Endothelial cell (in vitro differentiated cells): ENCODE measurements at places on chromosomes 12 and 14. TPM values are rescaled to one million over a fixed set of nuclear protein-coding genes. Genes with fewer than 3 reads are reported as not detected.

GRCh38 chr12:124713041-124713435 lies 145.6 kb upstream of the NCOR2 start:
- H3K27ac ChIP-seq: peak overlapping the region; percentile 41
- no peak overlapping the region for H3K4me3 ChIP-seq
- peaks cover 15% of the 10 kb centered on the region for H3K4me1 ChIP-seq
- DNase-seq: no peak

Gene GDF11
- 9.3 TPM for total RNA-seq

DNA sequence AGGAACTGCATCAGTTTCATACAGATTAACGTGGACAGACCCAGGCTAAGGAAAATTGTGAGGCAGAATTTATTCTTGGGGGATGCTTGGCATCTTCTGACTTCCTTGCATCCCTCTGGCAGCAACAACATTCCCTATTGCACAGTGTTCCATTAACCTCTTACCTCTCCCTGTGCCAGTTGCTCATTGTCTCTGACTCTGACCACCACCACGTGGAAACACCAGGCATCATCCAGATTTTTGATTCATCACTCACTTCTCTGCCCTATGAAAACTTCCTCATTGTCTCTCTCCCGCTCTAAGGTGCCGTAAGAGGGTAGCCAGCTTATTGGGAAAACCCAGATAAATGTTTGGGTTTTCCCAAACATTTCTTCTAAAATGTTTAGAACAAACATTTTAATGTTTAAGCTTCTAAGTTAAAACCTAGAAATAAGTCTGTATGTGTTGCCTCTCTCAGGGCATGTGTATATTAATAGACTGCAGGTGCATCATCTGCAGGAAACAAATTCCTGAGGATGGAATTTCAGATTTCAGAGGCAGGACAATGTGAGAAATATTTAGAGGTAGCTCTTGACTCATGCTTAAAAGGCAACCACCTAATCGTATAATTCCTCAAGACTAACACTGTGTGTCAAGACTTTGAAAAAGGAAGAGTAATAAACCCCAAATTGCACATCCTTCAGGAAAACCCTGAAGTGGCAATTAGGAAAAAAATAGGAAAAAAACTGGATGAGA lies 64.5 kb upstream of the SLC35F4 start:
- no peaks in the 10 kb centered on the region for H3K36me3 ChIP-seq
- H3K4me3 ChIP-seq: no peak overlapping the region
- no peak for DNase-seq

- DNase-seq: no peak
- H3K27ac ChIP-seq: no peak overlapping the region
- no peaks in the 10 kb centered on the region for H3K36me3 ChIP-seq
- H3K4me3 ChIP-seq: no peak overlapping the region
- H3K27me3 ChIP-seq: no peaks in the 10 kb centered on the region
- H3K4me1 ChIP-seq: peaks cover 41% of the 10 kb centered on the region
Observed at GRCh38 chr14:30569903-30570226, 10.9 kb downstream of the G2E3 start.

- no peak for DNase-seq
- H3K27me3 ChIP-seq: peaks cover 2% of the 10 kb centered on the region
- H3K4me3 ChIP-seq: no peak overlapping the region
- peaks cover 4% of the 10 kb centered on the region for H3K36me3 ChIP-seq
- H3K27ac ChIP-seq: no peak overlapping the region
Observed at GRCh38 chr12:121968876-121969275, 50.5 kb downstream of the CFAP251 start.

- no peaks in the 10 kb centered on the region for H3K36me3 ChIP-seq
- H3K27ac ChIP-seq: no peak overlapping the region
- DNase-seq: no peak
- H3K4me3 ChIP-seq: no peak overlapping the region
- H3K27me3 ChIP-seq: no peaks in the 10 kb centered on the region
Observed at GRCh38 chr14:42626986-42627385, 1020.3 kb downstream of the LRFN5 start.

DNA sequence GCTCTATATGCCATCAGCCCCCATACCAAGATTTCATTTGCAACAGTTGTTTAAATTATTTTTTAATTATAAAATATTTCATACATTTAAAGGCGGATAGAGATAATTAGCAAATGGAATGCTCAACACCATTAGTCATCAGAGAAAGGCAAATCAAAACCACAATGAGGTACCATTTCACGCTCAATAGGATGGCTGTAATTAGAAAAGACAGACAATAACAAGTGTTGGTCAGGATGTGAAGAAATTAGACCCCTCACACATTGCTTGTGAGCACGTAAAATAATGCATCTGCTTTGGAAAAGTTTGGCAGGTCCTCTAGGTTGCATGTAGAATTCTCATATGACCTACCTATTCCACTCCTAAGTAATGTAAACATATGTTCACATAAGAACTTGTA lies 35.3 kb upstream of the EPS8 start:
- DNase-seq: no peak
- H3K4me3 ChIP-seq: no peak overlapping the region
- H3K27ac ChIP-seq: no peak overlapping the region
- peaks cover under 1% of the 10 kb centered on the region for H3K27me3 ChIP-seq
- H3K36me3 ChIP-seq: no peaks in the 10 kb centered on the region

Gene ADGRD1
- 1.7 TPM for total RNA-seq

DNA sequence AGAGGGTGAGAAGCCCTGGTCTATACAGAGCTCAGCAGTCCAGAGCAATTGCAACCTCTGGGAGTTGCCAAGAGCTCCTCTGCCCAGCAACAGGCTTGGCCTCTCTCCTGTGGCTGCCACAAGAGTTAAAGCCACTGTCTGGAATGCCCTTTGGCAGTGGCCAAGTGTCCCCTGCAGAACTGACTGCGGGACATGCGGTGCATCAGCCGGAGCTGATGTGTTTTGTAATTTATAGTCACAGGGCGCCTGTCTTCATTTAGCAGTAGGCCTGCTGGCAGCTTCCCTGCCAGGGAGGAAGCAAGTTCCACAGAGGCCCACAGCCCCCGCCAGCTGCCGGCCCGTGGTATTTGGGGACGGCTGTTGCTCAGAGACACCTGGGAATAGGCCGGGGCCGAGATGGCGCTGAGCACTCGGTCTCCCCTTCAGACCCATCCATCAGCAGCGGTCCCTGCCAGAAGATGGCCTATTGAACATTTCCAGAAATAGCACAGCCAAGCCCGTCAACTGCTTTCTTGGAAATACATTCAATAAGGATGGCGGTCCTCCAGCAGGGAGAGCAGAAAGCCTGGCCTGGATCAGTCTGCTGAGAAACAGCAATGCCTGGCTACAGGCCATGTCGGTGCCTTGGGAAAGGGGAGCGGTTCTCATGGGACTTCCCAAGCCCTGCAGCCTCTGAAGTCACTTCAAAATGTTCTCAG lies 217.4 kb downstream of the CRADD start:
- H3K27ac ChIP-seq: no peak overlapping the region
- no peaks in the 10 kb centered on the region for H3K36me3 ChIP-seq
- peaks cover 46% of the 10 kb centered on the region for H3K4me1 ChIP-seq
- H3K27me3 ChIP-seq: peaks cover 4% of the 10 kb centered on the region
- no peak for DNase-seq

DNA sequence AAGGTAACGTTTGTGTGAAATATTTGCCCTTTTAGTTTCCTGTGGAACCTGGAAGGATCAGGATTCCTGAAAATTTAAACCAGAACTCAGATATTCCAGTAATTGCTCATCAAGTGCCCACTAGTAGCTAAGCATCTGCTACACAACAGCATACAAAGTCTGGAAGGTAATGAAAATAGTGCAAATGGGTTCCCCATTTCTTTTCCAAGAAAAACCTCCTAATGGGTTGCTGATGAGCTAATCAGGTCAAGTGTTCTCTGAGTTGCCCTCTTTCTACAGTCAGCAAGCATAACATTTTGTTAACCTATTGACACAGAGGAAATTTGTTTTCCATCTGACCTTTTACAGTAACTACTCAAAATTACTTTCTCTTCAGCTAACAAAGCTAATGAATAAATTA lies 83.6 kb upstream of the PMCH start:
- no peak overlapping the region for H3K27ac ChIP-seq
- no peaks in the 10 kb centered on the region for H3K4me1 ChIP-seq
- no peaks in the 10 kb centered on the region for H3K27me3 ChIP-seq
- no peaks in the 10 kb centered on the region for H3K36me3 ChIP-seq

DNA sequence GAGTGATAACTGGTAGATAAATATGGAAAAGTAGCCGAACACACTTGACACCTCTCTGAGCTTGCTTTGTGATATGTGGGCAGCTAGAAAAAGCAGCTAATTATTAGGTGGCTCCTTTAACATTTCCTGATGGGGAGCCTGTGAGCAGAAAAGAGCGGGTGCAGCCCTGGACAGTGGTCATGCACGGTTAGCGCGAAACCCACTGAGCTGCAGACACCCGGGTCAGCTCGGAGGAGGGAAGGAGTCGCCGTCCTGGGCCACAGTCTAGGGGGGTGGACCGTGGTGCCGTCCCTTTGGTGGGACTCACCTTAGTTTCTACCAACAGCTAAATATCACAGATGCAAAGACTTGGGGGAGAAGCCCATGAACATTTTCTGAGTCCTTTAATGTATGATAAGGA lies 6.6 kb downstream of the COA8 start:
- peaks cover 18% of the 10 kb centered on the region for H3K4me1 ChIP-seq
- H3K27me3 ChIP-seq: peaks cover 3% of the 10 kb centered on the region
- peak overlapping the region; percentile 45 for H3K4me3 ChIP-seq
- H3K27ac ChIP-seq: no peak overlapping the region
- H3K36me3 ChIP-seq: peaks cover 9% of the 10 kb centered on the region
- DNase-seq: no peak

DNA sequence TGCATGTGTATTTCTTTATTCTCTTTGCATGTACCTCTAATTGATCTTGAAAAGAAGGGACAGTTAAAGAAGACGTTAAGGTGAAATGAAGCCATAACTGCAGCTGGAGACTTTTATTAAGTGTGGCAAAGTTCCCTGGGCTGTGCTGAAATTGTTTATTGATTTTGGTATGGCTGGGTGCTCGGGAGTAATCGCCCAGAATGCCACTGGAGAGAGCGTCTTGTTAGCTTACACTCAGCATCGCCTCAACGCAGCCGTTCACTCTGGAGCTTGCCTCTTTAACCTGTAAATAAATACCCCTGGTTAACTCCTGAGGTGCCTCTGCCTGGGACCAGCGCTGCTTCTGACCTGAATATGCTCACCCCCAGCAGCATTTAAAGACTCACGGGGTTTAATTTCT lies 98.6 kb downstream of the GPATCH2L start:
- H3K4me1 ChIP-seq: peaks cover 3% of the 10 kb centered on the region
- peaks cover 1% of the 10 kb centered on the region for H3K27me3 ChIP-seq
- H3K4me3 ChIP-seq: no peak overlapping the region
- no peaks in the 10 kb centered on the region for H3K36me3 ChIP-seq
- no peak overlapping the region for H3K27ac ChIP-seq
